ENCODE measurements at places on chromosomes 2 and 18.

DNA sequence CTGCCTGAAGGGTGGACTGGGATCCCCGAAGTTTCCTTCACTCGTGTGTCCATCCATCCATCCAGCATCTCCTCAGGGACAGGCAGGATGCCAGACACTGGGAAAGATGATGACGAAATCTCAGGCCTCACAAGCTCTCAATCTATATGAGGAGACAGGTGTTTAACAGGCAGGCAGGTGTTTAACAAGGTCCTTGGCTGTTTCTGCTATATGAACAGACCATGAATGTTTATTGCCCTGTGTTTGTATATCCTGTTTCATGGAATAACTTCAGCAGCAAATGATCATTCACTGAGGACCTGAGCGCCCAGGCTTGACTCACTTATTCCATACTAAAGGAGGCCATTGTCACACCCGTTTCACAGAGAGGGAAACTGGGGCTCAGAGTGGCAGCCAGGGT, 685.8 kb upstream of the HS6ST1 start:
- no peak for DNase-seq

GRCh38 chr2:106053116-106053515, 141.0 kb downstream of the UXS1 start:
- DNase-seq = no peak

DNA sequence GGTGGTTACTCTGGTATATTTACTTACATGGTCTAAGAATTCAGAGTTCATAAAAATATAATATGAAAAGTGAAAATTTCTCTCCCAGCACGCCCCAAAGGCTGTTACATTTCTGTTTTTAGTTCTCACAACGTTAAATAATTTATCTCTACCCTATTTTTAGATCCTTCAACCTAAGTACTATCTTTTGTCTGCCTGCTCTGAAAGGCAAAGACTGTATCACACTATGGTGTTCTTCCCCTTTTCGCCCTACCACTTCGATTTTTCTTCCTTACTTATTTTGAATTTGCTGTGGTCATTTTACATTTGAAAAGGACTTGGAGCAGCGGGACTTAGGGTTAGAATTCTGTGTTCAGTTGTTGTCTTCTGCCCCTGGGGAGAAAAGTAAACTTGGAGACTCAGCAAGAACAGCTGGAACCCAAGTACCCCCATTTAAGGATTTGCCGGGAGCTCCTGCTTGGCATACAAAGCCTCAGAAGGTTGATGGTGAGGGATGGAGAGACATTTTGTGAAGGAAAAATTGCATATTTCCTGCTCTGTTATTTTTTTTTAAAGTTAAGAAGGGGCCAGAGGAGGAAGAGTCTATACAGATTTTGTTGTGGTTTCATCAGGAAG, 19.0 kb downstream of the ADAM23 start:
- DNase-seq = no peak

GRCh38 chr2:33062665-33063250, 116.0 kb downstream of the LTBP1 start:
- no peak for DNase-seq

- no peak for DNase-seq
Observed at GRCh38 chr18:47964053-47964452, 33.6 kb upstream of the SMAD2 start.

DNA sequence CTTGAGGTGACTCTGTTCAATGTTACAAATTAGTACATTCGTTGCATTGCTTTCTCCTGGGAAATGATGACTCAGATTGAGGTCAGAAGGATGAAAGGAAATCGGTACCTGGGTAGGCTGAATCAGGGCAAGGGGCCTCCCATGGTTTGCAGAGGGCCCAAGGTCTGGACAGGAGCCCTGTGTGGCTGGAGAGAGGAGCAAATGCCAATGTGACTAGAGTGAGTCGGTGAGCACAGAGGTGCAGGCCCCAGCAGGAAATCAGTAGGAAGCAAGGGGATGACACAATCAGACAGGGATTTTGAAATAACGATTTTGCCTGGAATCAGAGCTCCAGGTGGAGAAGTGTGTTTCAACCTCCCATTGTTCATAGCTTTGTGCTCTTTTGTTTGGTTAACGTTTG, 118.9 kb downstream of the CCDC102B start:
- DNase-seq = no peak

GRCh38 chr2:28997847-28998735, 17.0 kb downstream of the TOGARAM2 start:
- DNase-seq = no peak

GRCh38 chr18:74698881-74699280, 101.2 kb downstream of the ZNF407 start:
- no peak for DNase-seq

- DNase-seq = no peak
Observed at GRCh38 chr18:11529081-11529480, 80.3 kb upstream of the SLC35G4 start.

DNA sequence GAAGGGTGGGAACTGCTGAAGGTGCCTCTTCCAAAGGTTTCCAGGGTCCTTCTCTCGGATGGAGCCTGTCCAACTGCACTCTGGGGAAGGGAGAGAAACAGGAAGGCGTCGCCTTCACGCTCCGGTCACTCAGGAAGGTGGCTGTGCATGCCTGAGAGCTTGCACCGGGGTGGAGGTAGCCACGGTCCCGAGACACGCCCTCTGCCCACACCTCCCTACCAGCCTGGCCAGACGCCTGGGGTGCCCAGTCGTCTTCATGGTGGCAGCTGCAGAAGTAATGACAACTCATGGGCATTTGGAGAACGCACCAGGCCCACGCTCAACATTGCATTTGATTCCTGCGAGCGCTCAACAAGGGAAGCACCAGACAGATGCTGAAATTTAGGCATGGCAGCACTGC, 59.9 kb downstream of the ADNP2 start:
- no peak for DNase-seq

GRCh38 chr18:32907648-32908423, 135.0 kb upstream of the KLHL14 start:
- no peak for DNase-seq

DNA sequence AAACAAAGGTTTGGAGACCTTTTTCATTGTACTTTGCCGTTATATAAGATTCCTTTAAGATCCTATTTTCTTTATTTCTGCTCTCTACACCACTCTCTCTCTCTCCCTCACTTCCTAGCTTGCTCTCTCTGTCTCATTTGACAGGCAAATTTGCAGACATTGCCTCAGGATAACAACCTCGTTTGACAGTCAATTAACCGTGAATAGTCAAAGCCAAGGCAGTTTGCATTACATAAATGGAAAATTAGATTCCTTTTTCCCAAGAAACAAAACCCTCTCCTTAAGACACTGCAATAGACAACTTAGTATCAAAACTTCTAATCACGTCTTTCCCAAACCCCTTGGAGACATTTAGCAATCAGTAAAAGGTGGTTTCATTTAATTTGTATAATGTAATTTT, 7.4 kb downstream of the SKOR2 start:
- no peak for DNase-seq

GRCh38 chr2:129768036-129768386, 211.5 kb upstream of the RAB6C start:
- DNase-seq = no peak

- no peak for DNase-seq
Observed at GRCh38 chr2:98252038-98252773, 94.0 kb upstream of the CNGA3 start.

DNA sequence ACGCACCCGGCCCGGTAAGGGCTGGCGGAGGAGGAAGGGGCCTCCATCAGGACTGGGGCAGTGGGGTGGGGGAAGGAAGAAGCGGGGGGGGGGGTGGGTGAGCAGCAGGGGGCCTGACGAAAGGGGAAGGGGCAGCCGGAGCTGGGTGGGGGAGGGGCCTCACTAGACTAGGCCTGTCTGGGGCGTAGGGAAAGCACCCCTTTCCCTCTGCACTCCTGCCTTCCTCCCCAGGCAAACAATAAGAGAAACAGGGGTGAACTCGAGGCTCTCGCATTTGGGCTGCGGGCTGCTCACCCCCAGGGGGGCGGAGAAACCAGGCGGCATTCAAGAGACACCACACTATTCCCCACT, 82.7 kb upstream of the POMC start:
- DNase-seq = no peak
